ENCODE measurements at places on chromosomes 5 and 9.
A peak's percentile ranks its signal among the peaks of the same experiment; 100 is the strongest.

DNA sequence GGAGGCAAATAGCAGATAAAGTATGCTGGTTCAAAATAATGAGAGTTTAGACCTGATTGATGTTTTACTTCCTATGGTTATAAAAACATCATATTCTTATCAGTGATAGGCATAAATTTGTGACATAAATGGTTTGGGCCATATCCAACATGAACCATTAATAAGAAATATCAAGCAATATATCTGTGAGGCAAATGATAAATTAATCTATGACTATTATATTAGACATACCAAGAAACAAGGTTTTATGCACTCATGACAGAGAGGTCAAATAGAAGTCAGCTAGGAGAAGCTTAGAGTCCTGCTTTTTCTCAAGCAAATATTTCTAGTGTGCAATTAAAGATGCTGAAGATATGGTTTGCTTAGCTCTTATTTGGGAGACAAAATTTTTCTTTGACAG, 10.4 kb downstream of the SMIM3 start:
- DNase-seq, result no peak

- no peak for DNase-seq
These were observed 143.6 kb downstream of the MRPS30 start for GRCh38 chr5:44952376-44952775.

GRCh38 chr9:6413365-6414246, 607 bp downstream of the UHRF2 start:
- DNase-seq, result peak; percentile 38

- DNase-seq, result no peak
These were observed 101.7 kb upstream of the PITX1 start for GRCh38 chr5:135135530-135136226.

DNA sequence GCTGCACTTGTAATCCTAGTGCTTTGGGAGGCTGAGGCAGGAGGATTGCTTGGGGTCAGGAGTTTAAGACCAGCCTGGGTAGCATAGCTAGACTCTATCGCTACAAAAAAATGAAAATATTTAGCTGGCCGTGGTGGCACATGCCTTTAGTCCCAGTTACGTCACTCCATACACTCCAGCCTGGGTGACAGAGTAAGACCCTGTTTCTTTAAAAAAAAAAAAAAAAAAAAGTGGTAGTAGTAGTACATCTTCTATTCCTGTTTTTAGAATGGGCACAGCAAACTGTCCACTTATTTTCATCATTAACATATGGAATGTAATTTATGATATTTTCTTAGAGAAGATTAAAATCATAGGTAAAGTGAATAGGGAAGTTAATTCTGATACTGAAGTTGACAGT, 48.2 kb downstream of the TRIO start:
- DNase-seq, result no peak

DNA sequence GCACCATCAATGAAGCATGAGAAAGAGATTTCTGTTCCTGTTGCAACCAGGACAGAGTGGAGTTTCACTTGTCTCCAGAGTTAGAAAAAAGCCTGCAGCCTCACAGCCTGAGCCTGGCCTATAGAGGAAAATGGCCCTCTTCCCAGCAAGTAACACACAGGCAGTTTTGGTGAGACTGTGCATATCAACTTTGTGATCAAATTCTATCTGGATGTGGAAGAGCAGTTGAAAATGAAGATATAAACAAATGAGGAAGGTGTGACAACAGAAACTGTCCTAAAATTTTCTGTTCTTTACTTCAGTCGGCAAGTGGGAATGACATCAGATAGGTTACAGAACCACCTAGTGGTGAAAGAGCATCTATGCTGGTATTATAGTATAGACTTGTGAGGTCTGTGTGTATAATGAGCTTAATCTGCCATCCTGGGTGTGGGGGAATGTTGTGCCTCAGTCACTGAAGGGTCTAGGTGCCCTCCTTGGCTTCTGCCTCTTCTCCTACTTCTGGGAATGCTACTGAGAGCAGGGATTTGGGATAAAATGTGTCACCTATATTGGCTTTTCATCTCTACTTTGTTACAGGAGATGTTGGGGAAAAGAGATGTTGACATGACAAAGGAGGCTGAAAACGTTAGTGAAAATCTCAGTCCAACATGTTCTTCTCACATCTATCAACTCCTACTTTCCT, 28.2 kb downstream of the YIPF5 start:
- no peak for DNase-seq

- DNase-seq, result no peak
These were observed 26.8 kb upstream of the CSF1R start for GRCh38 chr5:150113047-150113744.

- DNase-seq, result no peak
These were observed 747 bp downstream of the LRSAM1 start for GRCh38 chr9:127451858-127452656.

GRCh38 chr5:112492291-112492690, 73.2 kb upstream of the EPB41L4A start:
- DNase-seq, result no peak

DNA sequence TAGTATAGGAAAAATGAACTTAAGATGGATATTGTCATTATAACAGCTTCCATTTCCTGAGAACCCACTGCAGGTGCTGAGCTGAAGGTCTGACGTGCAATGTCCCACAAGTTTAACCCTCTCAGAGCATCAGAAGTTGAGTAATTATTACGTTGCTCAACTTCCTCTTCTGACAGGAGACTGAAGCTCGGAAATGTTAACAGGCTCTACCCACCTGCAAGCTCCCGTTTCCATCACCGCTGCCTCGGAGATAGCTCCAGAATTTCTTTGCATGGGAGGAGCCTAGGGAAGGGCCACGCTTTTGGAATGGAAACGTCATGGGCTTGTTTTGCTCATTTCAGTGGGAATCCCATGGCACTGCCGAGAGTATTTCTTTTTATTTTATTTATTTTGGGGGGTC, 1.0 kb upstream of the NTMT1 start:
- no peak for DNase-seq

DNA sequence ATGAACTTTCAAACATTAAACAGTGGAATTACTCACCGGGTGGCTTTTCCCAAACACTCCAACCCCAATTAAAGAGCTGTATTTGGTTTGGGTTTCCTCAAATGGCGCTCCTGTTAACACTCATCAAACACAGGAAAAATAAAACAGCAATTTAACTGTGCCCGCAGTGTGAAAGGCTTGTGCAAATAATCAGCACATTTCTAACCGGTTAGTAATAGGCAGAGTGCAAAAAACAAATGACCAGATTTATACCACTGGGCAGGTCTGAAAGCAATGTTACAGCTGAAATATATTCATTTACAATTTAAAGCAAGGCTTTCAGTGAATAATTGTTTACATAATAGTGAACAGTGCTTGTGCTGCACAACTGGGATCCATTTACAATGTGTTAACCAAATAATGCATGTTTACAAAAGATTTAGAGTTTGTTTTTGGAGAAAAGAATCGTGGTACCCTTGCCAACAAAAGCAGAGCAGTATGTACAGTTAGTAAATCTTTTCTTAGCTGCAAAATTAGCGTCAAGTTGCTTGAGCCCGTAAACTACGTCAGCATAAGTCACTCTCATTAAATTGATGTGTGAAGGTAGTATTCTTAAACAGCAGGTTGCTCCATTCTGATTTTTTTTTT, 662.9 kb upstream of the ZNF608 start:
- peak; percentile 82 for DNase-seq

DNA sequence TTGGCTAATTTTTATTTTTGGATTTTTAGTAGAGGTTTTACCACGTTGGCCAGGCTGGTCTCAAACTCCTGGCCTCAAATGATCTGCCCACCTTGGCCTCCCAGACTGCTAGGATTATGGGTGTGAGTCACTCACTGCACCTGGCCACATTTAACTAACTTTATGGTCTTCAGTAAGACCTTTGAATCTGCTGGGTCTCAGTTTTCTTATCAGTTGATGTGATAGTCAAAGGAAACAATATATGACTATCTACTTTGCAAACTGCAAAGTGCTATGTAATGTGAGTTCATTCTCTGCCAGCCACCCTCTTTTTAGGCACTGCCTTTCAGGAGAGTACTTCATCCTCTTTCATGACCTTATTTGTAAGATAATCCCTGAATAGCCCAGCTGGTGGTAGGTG, 474.7 kb downstream of the PDE4D start:
- DNase-seq, result no peak

DNA sequence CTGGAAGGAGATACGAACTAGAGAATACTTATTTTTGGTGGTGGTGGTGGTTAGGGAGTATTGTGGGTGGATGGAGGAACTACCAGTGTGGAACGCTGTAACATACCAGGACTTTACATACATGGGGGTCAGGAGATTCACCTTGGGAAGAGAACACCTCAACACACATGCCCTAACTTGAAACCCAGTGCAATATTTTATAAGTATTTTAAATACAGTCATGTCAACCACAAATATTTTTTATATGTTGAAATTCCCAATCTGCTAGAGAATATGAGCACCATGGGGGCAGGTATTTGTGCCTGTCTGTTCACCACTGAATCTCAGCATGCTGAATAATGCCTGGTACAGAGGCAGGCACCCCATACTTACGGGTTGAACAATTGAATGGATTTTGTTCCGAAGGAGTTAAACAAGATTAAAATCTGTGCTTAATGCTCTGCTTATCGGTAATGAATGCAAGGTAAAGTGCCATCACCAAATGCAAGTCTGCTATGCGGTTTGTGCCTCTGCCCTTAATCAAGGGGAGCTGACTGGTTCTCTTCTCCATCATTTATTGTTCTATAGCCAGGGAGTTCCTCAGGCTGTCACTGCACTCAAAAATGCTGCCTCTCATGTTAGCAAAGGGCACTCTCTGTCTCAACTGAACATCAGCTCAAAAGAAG, 65.3 kb downstream of the RASEF start:
- no peak for DNase-seq

DNA sequence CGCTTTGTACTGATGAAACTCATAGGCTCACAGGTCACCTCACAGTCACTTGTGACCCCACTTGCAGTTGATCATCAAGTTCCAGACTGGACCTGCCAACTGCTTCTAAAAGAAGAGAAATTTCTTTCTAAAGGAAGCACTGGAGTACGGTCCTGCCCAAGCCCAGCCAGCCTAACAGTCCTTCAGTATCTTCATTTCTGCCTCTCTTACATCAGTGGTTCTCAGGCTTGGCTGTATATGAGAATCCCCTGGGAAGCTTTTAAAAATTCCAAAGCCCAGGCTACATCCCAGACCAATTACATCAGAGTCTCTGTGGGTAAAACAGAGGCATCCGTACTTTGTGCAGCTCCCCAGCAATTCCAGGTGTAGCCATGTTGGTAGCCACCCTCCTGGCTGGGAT, 282.1 kb downstream of the NFIB start:
- DNase-seq, result no peak

Measured in right renal cortex interstitium (tissue), 3 donors.